ENCODE measurements at places on chromosomes 3 and 15. TPM values are rescaled to one million over a fixed set of nuclear protein-coding genes. Genes with fewer than 3 reads are reported as not detected.
A peak's percentile ranks its signal among the peaks of the same experiment; 100 is the strongest.

DNA sequence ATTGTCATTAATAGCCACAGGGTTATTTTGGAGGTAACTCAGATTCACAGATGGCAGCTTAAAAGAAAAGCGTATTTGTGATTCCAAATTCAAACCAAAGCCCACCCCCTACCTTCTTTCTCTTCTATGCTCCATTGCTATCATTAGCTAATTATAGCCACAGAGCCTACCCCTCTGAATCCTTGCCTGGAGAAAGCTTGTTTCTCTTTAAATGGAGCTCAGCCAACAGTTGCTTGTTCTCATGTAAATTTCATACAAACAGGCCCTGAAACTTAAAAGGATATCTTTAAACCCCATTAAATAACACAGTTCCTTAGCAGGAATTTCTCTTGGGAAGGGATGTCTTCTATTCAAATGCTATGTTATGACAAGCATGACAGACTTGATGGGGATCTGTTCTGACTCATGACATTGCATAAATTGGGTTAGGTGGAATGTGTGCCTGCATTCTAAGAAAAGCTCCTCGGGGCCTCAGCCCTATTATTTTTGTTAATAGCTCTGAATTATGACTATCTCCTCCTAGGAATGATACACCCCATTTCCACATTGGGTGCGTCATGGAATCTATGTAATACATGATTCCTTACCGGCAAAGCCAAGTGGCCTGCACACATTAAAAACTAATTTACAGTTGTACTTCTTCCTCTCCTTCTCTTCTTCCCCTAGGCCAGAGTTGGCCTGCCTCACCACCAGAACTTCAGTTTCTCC, 265.8 kb downstream of the TAFA4 start:
- no peak for DNase-seq

- DNase-seq = no peak
Measured at GRCh38 chr15:101407966-101408775, 81.3 kb downstream of the PCSK6 start.

Gene CPLX3
- 0.14 TPM for total RNA-seq

- DNase-seq = no peak
Measured at GRCh38 chr15:74565381-74566085, 24.5 kb downstream of the ARID3B start.

Gene CPNE9
- 0.46 TPM for total RNA-seq

DNA sequence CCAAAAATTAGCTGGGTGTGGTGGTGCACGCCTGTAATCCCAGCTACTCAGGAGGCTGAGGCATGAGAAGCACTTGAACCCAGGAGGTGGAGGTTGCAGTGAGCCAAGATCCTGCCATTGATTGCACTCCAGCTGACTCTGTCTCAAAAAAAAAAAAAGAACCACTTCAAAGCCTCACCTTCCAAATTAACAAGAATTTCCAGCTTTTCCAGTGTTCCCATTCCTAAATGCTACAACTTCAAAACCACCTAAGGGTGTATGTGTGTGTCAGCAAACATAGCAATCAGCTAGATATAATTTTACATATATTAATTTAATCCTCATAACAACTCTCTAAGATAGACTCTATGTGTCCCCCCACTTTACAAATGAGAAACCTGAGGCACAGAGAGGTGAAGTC, 512.5 kb upstream of the PROK2 start:
- no peak for DNase-seq

Gene PYGO1
- not detected for total RNA-seq

GRCh38 chr15:43974852-43975251, 148.1 kb downstream of the WDR76 start:
- no peak for DNase-seq

GRCh38 chr3:127037021-127037400, 54.1 kb downstream of the PLXNA1 start:
- no peak for DNase-seq

GRCh38 chr3:177358091-177358976, 161.1 kb upstream of the TBL1XR1 start:
- peak; percentile 74 for DNase-seq

GRCh38 chr3:29307295-29307694, 26.4 kb downstream of the RBMS3 start:
- DNase-seq = no peak

DNA sequence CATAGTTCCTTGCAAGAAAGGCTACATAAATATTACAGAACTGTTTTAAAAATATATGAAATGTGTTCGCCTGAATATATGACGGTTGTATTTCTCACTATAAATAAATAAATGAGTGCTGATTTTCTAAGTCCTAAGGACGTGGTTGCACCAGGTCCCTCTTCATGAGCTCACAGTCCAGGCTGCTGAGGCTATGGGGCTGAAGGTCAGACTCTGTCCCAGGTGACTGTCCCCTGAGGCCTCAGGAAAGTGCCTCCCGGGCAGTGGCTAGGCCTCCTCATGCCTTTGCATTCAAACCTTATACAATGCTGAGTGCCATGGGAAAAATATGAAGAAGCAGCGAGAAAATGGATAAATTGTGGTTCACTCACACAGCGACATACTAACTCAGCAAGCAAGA, 43.5 kb upstream of the SSR3 start:
- DNase-seq = no peak

GRCh38 chr3:52177701-52178042, 20.3 kb upstream of the ALAS1 start:
- DNase-seq = no peak

GRCh38 chr15:77017761-77018720, 23.1 kb downstream of the PSTPIP1 start:
- no peak for DNase-seq

DNA sequence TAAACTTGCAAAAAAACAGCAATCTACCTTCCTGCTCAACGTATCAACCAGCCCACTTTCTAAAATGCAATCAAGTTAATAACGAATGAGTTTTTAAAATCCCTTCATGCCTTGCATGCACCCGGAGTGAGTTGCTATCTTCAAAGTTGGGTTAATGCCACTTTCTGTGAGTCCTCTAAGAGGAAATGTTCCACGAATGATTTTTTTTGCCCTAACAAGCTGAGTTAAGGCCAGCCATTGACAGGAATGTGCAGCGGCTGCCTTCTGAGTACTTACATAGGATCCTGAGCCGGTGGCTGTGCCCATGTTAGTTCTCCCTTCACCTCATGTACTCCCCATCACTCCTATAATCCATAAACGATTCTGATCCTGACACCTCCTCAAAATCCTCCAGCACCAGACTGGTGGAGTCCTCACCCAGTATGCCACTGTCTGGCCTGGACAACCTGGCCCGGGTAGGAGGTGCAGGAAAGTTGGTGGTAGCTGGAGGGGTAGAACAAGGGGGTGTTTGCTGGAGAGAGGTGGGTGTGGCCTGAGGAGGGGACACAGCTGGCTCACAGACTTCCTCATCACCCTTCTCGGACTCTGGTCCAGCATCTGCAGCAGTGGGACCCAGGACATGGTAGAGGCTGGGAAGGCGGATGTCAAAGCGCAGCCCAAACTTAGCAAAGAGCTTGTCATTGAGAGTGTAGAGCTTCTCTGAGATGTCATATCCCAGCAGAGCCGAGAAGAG, 12.4 kb downstream of the POPDC2 start:
- no peak for DNase-seq

DNA sequence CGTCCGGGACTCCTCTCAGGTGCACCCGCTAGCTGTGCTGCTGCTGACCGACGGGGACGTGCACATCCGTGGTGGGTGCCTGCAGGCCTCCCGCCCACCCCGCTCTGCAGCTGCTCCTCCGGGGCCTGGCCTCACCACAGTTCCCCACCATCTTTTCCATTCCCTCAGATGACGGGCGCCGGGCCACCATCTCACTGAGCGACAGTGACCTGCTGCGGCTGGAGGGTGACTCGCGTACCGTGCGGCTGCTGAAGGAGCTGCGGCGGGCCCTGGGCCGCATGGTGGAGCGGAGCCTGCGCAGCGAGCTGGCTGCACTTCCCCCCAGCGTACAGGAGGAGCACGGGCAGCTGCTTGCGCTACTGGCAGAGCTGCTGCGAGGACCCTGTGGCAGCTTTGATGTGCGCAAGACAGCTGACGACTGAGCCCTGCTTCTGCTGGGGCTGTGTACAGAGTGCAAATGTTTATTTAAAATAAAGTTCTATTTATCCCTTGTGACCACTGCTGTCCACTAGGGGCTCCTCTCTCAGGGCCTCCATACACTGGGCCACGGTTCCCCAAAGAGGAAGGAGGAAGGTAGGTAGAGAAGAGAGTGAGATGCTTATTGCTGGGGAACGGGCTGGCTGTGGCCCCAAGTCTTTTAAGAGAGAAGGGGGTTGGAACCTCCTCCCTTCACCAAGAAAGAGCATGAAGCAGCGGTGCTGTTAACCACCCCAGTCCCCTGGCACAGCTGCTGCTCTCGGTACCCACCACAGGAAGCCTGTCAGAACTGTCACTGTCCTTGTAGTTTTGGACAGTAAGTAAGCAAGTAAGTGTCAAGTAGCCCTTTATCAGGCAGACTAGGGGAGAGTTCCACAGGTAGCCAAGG, 47.0 kb downstream of the DHX30 start:
- DNase-seq = no peak

Gene ALDH1A3
- not detected for total RNA-seq

Gene HERC2
- total RNA-seq = 42.9 TPM

Gene PDZRN3
- not detected for total RNA-seq

Gene MB21D2
- total RNA-seq = 26.9 TPM

DNA sequence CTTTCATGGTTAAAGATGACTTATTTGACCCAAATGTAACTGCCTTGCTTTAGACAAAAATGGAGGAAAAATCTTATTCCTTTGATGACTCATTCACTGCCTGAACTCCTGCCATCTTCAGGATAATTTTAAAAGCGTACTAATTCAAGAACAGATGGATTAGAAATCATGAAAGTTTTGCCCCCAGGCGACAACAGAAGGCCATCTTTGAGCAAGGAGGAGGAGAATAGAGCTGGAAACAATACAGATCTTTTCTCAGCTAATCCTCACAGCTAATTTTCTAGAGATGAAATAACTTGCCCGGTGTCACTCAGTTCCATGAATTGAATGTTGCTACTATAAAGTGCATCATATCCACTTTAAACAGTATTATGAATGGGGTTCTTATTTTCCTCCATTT, 324.7 kb upstream of the RARB start:
- no peak for DNase-seq

GRCh38 chr3:171944118-171945016, 95.0 kb upstream of the FNDC3B start:
- DNase-seq = no peak

- no peak for DNase-seq
Measured at GRCh38 chr3:170802164-170803151, 67.5 kb downstream of the RPL22L1 start.

GRCh38 chr3:194326192-194326967, 24.7 kb downstream of the CPN2 start:
- DNase-seq = no peak

Gene LYZL4
- not detected for total RNA-seq

Gene BFSP2
- not detected for total RNA-seq

All from activated T-cell treated with anti-CD3 and anti-CD28 coated beads, Interleukin-2, amount 50 U/mL, for 72 hours (primary cell).